Neural crest cell (in vitro differentiated cells): ENCODE measurements at places on chromosomes 1 and 21. TPM values are rescaled to one million over a fixed set of nuclear protein-coding genes. Genes with fewer than 3 reads are reported as not detected.
A peak's percentile ranks its signal among the peaks of the same experiment; 100 is the strongest.

Gene DCAF8
- total RNA-seq: 124 and 130 TPM in 2 replicates

Gene LCE1E
- not detected in 2 replicates for total RNA-seq

Gene CFHR2
- not detected in 2 replicates for total RNA-seq

Gene DIO1
- not detected in 2 replicates for total RNA-seq

- no peaks in the 10 kb centered on the region for H3K36me3 ChIP-seq
- DNase-seq: peak; percentile 89
- H3K4me1 ChIP-seq: peaks cover 3% of the 10 kb centered on the region
These were observed 55.7 kb upstream of the ETV3 start for GRCh38 chr1:157193702-157194391.

DNA sequence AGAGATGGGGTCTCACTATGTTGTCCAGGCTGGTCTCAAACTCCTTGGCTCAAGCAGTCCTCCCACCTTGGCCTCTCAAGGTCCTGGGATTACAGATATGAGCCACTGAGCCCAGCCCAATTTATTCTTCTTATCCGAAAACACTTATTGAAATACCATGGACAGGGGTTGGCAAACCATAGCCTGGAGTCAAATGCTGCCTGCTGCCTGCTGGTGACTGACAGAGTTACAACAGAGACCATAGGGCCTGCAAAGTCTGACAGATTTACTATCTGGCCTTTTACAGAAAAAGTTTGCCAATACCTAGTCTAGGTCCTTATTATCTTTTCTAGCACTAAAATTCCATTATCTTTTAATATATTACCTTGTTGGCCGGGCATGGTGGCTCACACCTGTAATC is 87.1 kb upstream of the ZNF281 start:
- peaks cover 3% of the 10 kb centered on the region for H3K27me3 ChIP-seq
- H3K27ac ChIP-seq: no peak overlapping the region

- peaks cover 20% of the 10 kb centered on the region for H3K4me1 ChIP-seq
- H3K27ac ChIP-seq: no peak overlapping the region
- no peak for DNase-seq
- H3K4me3 ChIP-seq: peak overlapping the region; percentile 87
These were observed 2.5 kb downstream of the MRPL9 start for GRCh38 chr1:151760597-151761385.
